ENCODE measurements at places on chromosomes 1 and 21.

- no peak for DNase-seq
Measured at GRCh38 chr21:38817371-38818324, 11.9 kb downstream of the ETS2 start.

DNA sequence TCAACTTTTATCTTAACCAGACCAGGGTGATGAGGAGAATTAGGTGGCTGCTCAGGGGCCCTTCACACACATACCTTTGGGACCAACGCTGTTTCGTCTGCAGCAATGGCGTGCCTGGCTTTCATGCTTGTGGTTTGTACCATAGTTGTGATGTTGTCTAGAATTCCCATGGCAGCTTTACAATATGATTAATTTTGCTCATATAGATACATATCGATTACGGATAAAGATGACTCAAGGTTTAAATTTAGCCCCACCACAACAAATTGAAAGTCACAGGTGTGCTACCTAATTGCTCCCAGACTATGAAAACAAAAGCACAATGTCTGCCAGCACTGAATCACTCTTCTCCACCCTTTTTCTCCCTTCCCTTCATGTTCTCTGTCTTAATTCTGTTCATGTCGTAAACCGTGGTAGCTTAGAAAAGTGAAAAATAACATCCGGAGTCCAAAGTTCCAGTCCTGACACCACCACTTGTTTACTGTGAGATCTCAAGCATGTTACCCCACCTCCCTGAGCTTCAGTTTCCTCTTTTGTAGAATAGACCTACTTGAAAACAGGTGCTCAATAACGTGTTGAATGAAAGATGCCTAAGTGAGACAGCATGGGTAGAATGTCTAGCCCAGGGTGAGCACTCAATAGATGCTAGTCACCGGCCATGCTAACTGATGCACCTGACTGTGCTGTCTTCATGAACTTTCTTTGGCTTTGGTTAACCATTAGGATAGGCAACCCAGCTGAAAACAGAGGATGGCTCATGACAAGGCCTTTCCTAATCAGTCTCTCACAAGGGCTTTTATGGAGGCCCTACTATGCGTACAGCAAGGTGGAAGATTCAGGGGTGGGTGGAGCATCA is 22.1 kb upstream of the JUN start:
- no peak for DNase-seq

DNA sequence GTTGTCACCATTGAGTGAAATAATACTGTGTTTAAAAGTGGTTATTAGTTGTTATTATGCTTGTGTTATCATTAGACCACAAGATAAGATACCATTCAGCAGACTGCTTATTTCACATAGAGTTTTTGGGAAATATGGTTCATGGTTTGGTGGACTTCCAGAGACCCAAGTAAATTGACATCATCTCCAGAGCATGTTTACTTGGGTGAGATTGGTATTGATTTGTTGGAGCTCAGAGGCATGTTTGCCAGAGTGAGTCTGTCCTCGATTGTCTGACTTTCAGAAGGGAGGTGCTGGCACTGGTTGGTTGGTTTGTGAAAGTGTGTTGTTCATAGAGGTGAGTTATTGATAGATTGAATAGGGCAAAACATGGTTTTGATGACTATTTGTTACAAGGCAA is 291.4 kb downstream of the TGFB2 start:
- DNase-seq, result no peak

- DNase-seq, result no peak
Measured at GRCh38 chr1:225911191-225912130, 12.6 kb downstream of the PYCR2 start.

DNA sequence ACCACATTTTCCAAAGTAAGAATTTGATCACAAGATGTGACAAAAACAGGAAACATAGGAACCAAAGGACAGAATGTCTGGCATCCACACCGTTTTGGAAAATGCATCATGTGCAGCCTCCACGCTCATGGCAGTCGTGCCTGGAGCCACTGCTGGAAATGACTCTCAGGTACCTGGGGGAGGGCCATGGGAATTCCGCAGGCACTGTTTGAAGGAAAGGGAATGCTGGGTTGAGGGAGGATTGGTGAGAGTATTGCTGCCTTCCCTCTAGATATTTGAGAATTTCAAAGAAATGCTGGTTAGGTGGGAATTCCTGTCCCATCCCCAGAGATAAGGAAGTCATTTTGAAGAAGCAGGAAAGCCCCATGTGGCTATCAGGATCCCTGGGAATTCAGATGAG is 10.8 kb downstream of the SLAMF1 start:
- no peak for DNase-seq

GRCh38 chr1:109199710-109200109 is 14.0 kb upstream of the SARS1 start:
- DNase-seq, result no peak

DNA sequence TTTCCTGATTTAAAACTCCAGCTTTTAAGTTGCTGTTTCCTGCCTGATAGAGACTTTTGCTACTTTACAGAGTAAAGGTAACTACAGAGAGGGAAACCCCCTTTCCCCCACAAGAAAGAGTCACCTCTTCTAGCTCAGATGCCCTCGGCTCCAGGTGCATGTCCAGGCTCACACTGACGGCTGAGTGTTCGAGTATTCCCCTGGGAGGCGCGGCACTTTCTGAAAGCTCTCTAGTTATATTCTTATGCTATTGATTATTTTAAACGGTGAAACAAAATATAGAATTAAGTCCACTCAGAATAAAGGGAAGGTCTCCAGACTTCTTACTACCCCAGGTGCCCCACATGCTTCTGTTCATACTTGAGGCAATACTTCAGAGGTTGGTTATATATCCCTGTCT is 160.3 kb upstream of the FMN2 start:
- DNase-seq, result no peak

GRCh38 chr1:246108278-246108925 is 398.7 kb downstream of the SMYD3 start:
- no peak for DNase-seq

- no peak for DNase-seq
Measured at GRCh38 chr1:4977701-4978100, 323.3 kb downstream of the AJAP1 start.

DNA sequence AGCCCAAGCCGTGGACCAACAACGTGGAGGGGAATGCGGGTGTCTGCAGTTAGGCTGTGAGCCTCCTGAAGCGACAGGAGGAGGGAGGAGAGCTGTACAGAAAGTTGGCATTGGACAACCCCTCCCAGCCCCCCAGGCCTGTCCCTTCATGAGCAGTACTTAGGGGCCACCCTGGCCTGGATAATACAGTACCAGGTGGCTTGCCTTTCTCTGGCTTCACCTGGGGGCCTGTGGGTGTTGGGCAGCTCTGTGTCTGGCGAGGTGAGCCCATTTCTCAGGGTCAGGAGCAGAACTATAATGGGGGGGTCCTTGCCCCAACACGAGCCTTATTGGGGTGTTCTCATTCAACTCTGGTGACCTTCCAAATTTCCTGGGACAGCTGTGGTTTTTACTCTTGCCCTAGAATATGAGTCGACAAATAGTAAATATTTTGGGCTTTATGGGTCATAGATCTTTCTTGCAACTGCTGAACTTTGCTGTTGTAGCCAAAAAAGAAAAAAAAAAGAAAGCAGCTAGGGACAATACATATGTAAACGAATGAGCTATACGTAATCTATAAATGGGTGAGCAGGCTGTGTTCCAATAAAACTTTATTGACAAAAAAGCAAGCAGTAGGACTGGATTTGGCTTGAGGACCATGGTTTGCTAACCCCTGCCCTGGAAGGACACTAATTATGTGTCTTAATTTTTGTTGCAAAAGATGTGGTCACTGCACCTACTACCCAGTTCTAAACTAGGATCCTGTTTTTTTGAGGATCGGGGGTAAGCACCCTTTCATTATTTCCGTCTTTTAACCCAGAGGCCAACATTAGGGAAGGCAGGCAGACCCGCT is 11.4 kb downstream of the COQ8A start:
- no peak for DNase-seq

- no peak for DNase-seq
Measured at GRCh38 chr1:226711976-226712741, 26.9 kb downstream of the ITPKB start.

DNA sequence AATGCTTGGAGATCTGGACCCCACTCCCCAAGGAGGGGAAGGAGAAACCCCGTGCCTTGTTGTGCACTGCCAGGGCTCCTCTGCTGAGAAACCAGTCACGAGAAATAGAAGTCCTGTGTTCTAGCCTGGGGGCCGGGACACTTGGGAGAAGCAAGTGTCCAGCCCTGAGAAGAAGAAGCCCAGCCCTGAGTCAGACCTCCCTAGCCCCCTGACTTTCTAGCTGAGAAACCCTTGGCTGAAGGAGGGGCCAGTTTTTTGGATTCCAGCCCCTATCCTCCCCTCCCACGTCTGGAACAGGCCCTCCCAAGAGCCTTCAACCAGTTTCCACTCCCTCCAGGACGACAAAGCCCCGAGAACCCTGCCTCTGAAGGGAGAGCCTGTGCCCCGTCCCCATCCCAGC is 100.5 kb downstream of the NAV1 start:
- no peak for DNase-seq

GRCh38 chr1:172380441-172381244 is 39.8 kb upstream of the C1orf105 start:
- DNase-seq, result no peak

DNA sequence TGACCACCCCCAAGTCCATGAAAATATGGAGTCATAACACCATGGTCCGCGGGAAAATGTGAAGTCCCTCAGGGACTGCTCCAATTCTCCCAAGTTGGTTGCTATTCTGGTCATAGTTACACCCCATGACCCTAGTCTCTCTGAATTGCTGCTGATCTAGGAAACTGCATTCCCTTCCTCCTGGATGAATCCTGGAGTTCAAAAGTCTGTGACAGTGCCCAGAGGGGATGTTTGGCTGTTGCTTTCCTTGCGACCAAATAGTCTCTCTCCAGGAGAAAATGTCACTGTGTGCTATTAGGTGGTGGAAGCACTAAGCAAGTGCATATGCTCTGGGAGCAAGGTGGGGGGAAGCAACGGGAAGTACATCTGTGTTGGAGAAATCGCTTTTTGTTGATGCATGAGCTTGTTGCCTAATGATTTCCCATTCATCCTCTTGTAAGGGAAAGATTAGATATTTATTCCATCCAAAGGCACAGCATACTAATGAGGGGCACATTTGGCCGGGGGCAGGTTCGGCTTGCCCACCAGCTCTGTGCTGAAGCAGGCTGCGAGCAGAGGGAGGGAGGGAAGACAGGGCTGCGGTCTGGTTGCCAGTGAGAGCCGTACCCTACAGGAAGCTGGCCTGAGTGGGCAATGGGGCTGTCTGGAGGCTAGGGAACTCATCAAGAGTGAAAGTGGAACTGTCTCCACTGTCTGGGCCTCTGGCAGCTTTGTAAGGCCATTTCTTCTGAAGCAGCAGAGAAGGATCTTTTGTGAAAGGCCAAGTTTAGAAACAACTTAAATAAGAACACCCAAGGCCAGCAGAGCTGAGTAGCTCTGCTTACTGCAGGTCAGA is 27.2 kb downstream of the SYT6 start:
- DNase-seq, result no peak

GRCh38 chr1:14707531-14708445 is 109.3 kb downstream of the KAZN start:
- no peak for DNase-seq

GRCh38 chr21:14414932-14415508 is 32.1 kb upstream of the HSPA13 start:
- no peak for DNase-seq

GRCh38 chr1:212147581-212148033 is 112.1 kb downstream of the DTL start:
- DNase-seq, result no peak

- no peak for DNase-seq
Measured at GRCh38 chr1:150148837-150149270, 862 bp upstream of the PLEKHO1 start.

- DNase-seq, result no peak
Measured at GRCh38 chr1:174232761-174233160, 73.4 kb downstream of the RABGAP1L start.

GRCh38 chr1:234243521-234244260 is 129.6 kb upstream of the COA6 start:
- no peak for DNase-seq

DNA sequence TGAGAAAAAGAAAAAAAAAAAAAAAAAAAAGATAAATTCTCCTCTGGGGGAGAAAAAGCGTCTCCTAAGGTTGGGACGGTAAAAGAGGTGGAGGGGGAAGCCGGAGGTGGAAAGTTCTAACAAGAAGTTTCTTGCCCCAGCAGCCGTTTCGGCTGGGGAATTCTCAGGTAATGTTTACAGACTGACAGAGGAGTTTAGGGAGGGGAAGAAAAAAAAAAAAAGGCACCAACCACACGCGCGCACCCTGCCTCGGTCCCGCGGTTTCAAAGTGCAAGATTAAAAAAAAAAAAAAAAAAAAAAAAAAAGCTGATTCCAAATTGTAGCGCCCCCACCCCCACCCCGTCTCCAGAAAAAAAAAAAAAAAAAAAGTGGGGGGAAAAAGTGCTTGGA is 504 bp downstream of the DHRS3 start:
- no peak for DNase-seq

- DNase-seq, result no peak
Measured at GRCh38 chr1:162193221-162193620, 123.7 kb downstream of the NOS1AP start.

DNA sequence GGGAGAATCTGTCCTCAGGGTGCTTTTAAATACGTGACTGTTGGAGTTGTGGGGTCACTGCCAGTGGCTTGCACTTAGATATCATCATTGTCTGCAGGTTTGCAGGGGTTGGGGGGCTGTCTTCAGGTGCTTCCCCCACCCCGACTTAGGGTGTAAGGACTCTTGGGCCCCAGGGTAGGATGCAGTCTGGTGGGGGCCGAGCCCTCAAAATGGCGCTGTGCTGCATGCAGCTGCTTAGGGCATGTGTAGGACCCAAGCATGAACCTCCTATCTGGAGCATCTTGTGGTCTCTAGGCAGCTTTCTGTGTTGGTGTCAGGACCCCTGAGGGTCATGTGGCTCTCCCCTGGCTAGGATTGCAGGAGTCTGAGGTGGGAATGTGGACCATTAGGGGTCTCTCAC is 55.6 kb upstream of the B3GALT2 start:
- no peak for DNase-seq

- DNase-seq, result no peak
Measured at GRCh38 chr1:236494586-236495466, 29.0 kb upstream of the LGALS8 start.

GRCh38 chr1:46036894-46037839 is 95.3 kb downstream of the PIK3R3 start:
- peak; percentile 50 for DNase-seq

DNA sequence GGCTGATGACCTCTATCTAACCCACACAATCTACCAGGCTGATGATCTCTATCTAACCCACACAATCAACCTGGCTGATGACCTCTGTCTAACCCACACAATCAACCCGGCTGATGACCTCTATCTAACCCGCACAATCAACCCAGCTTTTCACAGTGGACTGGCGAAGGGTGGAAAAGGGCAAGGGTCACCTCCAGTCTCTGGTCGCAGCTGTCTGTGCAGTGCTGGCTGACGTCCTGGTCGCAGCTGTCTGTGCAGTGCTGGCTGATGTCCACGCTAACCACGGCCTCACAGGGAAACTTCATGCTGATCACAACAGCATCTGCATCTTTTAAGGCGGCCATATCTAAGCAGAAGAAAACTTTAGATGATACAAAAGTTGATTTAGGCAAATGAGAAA is 12.2 kb upstream of the CCDC27 start:
- DNase-seq, result no peak

GRCh38 chr21:36915014-36915695 is 51.3 kb downstream of the HLCS start:
- no peak for DNase-seq

Measured in DMS 273 treated with DMSO at 0.1 percent for 48 hours (cell line).